Activated T-cell treated with anti-CD3 and anti-CD28 coated beads for 48 hours (primary cell): ENCODE measurements at places on chromosomes 7 and 10.

DNA sequence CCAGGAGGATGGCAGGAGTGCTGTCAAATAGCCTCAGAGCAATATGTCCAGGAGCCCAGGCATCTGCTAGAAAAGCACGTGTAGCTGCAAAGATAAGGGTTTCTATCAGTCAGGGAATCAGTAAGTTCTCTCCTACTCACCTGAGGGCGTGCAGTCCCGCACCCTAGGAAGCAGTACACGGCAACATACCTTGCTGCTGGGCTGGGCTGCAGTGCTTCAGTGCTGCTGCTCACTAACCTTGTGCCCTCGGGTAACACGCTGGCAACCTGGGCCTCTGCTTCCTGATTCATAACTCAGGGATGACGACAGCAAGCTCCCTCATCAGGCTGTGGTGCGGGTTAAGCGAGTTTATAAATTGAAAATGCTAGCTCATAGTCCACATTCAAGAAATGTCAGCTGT is 29.5 kb upstream of the CCNY start:
- no peak for DNase-seq

DNA sequence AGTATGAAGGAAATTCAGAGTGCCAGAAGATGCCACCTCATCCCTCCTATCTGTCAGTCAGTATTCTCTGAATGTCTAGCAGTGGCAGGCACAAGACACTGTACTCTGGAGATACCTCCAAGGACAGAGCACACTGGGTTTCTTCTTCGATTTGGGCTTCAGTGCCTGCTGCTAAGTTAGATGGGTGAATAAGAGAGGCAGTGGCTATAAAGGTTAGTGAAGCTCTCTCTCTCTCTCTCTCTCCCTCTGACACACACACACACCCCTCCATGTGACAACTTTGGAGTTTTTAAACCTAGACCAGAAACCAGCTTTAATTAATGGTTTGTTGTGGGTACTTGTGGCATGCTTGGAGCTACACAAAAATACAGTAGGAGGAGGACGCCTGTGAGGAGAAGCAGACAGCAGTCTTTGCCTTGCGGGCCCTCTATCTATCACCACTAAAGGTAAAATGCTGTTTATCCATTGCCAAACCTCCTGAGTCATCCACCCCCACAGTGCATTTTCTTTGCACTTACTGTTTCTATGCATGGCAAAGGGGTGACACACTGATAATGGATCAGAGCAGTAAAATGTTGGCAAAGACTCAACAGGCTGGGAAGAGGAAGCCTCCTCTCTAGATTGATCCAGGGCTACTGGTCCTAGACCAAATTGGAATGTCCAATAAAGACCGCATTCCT is 102.5 kb downstream of the TRIL start:
- no peak for DNase-seq

DNA sequence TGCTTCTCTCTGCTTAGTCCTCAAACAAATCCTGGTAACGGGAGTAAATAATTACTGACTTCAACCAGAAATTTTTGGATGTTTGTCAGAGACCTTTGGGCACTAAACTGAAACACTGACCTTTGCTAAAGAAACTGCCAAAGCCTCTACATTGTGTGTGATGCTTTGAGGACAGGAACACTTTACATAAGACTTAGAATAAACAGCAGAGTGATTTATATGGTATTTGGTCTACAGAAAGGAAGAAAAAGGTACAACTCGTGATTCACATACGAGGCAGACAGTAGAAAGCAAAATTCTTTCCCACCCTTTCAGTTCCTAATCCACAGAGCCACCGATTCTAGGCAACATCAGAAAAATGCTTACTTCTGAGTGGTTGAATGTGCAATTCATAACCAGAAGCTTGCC is 59.8 kb downstream of the SLC16A12 start:
- no peak for DNase-seq

DNA sequence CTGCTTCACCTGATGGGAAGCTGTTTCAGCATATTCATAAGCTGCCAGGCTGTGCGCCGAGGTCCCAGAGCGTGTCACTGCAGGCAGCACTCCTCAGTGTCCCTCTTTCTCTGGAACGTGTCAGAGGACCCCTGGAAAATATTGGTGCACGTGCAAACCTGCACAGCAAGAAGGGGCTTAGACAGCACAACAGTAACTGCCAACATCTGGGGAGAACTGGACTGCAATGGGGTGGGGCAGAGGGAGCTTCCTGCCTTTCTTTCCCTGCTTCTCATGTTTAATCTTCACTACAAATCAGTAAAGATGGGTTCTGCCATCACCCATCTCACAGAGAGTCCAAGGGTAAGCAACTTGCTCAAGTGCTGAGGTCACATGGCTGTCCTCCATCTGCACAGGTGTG is 86.5 kb upstream of the GPR26 start:
- no peak for DNase-seq
